ENCODE measurements at places on chromosomes 2 and 18.

DNA sequence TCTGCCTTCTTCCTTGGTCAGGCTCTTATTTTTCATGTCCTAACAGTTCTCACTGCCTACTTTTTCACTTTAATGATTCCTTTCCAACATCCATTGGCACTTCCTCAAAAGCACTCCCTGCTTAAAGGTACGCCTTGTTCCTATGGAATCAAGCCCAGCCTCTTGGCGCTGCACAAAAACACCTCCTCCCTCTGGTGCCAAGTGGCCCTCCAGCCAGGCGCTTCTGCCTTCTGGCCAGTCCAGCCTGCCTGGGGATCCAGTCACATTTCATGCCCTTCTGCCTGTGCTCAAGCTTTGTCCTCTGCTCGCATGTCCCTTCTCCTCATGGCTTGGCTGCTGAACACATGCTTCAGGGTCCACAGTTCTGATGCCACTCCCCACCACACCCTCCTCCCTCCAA lies 6.3 kb downstream of the TPRKB start:
- no peak for DNase-seq

DNA sequence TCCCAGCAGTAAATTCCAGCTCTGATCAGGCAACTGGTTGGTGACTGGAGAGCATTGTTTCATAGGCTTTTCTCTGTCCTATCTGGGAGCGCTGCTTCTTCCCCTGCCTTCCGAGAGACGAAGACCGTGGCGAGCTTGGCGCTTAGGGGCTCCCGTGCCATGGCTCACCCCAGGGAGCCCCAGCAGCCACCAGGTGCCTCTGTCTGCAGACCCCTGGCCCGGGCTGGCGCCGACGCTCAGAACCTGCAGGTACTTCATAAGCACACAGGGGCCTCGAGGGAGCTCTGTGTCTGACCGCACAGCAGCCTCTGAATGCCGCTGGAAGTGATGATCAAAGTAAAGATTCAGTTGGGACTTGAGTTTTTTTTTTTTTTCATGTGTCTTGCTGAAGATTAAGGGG lies 19.1 kb upstream of the RBM44 start:
- DNase-seq, result no peak

- DNase-seq, result no peak
Measured at GRCh38 chr2:214377286-214377624, 33.6 kb upstream of the VWC2L start.

DNA sequence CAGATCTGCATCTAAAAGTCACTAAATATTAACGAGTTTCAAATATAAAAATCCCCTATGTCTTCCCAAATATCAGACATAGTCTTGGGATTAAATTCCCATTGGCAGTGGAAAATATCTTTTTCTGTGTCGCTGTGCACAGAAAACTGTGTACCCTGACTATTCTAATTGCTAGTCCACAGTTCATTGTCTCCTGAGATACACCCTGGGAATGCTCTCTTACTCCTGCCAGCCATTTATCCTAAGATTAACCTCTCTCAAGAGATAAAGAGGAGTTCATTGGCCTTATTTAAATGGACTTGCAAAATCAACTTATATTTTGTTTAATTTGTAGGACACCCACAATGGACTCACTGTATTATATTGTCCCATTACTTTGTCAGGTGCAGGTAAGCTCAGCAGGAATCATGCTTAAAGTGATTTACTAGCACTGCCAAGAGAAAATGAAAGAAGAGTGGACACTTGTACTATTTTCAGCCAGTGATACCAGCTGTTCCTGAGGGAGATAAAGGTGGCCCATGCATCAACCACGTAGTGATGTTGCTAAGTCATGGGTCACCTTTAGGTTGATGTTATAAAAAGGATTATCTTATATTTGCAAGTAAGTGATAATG lies 553.8 kb downstream of the PIK3C3 start:
- DNase-seq, result no peak

GRCh38 chr2:54473851-54474250 lies 17.7 kb downstream of the SPTBN1 start:
- DNase-seq, result no peak

- DNase-seq, result no peak
Measured at GRCh38 chr18:39167990-39168389, 1602.4 kb upstream of the CELF4 start.

DNA sequence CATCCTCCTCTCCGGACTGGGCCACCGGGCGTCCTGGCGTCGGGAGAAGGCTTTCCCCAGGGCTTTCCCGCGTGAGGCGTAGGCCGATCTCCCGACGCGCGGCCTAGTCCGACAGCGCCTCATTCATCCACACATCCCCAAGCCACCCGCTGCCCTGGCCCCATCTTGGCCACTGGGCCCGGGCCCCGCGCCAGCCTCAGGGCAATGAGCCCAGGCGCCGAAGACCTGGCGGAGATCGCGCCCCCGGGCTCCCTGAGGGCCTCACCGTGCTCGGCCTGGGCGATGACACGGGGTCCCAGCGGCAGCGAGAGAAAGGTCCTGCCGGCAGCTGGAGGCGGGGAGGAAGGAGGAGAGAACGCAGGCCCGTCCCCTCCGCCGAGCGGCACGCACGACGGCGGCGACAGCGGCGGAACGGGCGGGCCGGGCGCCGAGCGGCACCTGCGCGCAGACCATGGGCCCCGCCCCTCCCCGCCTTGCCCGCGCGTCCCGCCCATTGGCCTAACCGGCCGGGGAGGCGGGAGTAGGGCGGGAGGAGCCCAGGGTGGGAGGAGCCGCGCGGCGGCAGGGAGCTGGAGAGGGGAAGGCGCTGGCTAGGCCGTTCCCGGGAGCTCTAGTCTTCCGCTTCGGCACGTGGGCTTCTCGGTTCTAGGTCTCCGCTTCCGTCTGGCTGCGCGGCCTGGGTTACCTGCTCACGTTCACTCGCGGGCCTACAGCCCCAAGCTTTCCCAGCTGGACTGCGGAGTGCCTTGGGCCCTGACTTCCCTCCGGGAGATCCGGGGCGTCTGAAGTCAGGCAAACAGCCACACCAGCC lies at the start of gene OLA1:
Gene OLA1 (minus strand): TSS at position 346 of the 811 bp plus-strand sequence. CDS start 1,717 bp downstream, outside the sequence.
- peak; percentile 78 for DNase-seq

- DNase-seq, result no peak
Measured at GRCh38 chr2:111031546-111032478, 88.9 kb upstream of the BCL2L11 start.

DNA sequence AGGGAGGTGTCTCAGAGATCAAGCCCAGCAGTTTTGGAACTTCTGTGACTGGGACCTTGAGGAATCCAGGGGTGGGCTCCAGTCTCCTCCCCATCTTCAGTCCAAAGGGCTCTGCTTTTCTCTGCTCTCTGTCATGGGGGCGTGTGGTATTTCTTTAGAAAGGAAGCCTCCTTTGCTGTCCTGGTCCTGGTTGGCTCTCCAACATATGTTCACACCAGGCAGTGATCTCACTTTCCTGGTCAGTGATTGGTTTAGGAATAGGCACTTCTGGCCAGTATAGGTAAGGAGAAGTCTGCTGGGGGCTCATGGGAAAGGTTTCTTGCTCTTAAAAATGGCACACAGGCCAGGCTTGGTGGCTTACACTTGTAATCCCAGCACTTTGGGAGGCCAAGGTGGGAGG lies 115.5 kb upstream of the HAAO start:
- no peak for DNase-seq

- DNase-seq, result no peak
Measured at GRCh38 chr2:127355407-127356008, 32.3 kb downstream of the MAP3K2 start.

- no peak for DNase-seq
Measured at GRCh38 chr2:62354771-62355561, 151.0 kb downstream of the TMEM17 start.

DNA sequence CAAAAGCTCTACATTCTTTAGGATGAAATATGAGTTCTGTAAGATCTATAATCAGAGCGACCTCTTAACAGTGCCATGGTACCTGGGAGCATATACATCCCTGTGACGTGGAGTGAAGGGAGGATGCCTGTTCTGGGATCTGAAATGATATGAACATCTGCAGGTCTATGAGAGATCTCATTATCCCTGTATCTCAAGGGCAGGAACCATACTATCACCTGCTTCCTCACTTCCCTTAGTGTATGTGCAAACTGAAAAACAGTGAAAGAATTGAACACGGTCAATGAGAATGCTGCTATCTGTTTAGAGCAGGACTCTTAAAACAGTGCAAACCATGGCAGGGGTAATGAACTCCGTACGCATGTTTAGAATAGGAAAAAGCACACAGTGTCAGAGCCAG lies 364.0 kb downstream of the LPIN1 start:
- no peak for DNase-seq

DNA sequence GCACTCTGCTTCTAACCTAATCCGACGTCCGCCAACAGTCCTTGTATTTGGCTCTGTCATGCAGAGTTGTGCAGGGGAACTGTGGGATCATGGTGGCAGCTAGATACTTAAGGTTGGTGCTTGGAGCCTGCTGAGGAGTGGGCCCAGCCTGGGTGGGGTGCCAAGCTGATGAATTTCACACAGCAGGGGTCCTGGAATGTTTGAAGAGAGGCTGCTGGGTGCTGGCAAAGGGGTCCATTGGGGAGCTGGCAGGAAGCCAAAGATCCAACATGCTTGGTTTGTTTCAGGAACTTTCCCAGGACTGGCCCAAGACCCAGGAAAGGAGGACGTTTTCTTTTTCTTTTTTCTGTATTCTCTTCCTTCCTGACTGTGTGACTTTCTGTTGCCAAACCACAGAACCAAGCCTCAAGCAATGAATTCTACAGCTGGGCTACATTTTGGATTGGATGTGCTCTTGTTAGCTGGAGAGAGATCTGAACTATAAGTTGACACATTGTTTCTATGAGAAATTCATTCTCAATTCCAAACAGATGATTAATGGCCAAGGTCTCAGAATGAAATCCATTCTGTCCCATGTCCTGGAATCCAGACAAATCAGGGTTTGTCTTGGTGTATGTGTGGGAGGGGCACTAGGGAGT lies 49.9 kb downstream of the DHRS9 start:
- DNase-seq, result no peak

- DNase-seq, result no peak
Measured at GRCh38 chr18:11497585-11497984, 111.8 kb upstream of the SLC35G4 start.

- DNase-seq, result peak; percentile 22
Measured at GRCh38 chr18:79611040-79611681, 68.4 kb upstream of the CTDP1 start.

DNA sequence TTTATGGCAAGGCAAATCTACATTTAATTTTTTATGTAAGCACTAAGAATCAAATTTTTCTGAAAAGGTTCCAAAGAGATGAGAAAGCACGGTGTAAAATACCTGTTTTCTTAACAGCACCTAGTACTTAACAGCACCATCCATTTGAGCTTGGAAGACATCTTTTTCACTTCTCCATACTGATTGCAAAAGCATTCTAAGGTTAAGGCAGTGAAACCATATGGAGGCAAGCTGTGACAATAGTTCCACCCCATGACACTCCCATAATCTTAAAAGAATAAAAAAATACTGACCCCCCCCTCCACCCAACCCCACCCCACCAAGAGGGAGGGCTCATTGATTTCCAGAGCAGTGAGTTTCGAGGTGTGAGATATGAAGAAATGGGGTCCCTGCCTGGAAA lies 60.6 kb downstream of the ZCCHC2 start:
- no peak for DNase-seq

DNA sequence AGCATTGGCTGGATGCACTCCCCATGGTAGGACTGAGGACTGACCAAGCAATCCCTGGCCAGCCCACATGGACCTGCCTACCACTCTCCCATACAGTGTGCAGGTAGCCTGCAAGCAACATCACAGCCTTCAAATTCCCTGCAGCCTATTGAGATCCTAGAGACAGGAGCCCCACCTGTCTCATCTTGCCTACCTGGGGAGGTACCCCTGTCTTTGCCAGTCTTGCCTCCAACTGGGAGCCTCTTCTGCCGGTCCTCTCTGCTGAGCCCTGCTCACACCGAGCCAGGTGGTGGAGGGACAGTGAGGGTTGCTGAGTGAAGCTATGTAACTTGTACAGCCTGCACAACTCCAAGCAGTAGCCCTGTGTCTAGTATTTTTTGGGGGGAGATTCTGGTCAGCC lies 29.9 kb downstream of the TTC32 start:
- no peak for DNase-seq

DNA sequence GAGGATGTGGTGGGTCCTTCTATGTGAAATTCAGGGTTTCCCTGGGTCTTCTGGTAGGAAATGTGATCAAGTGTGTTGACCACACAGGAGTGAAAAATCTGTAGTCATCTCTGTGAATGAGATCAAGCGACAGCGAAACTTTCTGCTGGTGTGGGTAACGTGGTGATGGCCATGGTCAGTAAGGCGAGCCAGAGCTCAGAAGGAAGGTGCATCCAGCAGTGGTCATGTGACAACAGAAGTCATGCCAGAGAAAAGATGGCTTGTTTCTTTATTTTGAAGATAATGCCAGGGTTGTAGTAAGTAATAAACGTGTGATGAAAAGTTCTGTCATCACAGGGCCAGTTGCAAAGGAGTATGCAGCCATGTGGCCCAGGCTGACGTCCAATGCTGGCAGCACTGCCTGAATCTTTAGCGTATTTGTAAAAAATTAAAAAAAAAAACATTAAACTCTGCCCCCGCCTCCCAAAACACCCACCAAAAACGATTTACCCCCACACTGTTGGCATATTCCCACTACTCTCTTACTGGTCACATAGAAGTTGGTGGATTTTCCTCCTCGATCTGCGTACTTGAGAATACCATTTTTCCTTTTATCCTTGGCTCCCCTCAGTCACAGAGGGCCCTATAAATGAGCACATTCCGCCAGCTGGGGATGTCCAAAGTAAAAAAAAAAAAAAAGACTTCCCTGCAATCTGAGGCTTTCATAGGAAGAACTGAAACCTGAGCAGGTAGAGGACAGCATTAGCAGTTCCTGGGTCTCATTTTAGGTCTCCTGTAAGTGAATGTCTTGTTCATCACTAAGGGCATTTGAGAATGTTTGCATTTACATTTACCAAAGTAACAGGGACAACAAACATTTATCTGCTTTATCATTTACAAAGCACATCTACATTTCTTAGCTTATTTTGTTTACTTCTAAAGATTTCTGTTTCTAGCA lies 70.6 kb downstream of the SLC4A3 start:
- no peak for DNase-seq

- DNase-seq, result no peak
Measured at GRCh38 chr2:96083064-96083939, 33.1 kb downstream of the ADRA2B start.

DNA sequence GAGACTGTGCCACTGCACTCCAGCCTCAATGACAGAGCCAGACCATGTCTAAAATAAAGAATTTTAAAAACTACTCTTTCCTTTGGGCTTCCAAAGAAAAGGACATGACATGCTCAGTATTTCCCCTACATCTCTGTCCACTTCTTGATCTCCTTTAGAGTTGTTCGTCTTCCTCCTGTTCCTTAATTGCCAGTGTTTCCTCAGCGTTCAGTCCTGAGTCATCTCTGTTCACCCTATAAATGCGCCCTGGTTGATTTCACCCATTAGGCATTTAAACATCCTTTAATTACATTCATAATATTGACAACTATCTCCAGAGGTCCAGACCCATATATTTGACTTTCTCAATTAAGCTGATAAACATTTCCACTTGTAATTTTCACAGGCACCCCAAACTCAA lies 64.0 kb downstream of the AAK1 start:
- DNase-seq, result no peak

GRCh38 chr2:142415461-142415860 lies 284.6 kb upstream of the LRP1B start:
- no peak for DNase-seq

- DNase-seq, result no peak
Measured at GRCh38 chr2:232526372-232526941, 497 bp downstream of the CHRND start.

Measured in pulmonary artery endothelial cell (primary cell).